ENCODE measurements at places on chromosomes 5 and 9.

- DNase-seq: no peak
Measured at GRCh38 chr5:14580398-14581034, 1.1 kb upstream of the OTULINL start.

GRCh38 chr5:154163327-154164248 is 26.9 kb upstream of the GALNT10 start:
- no peak for DNase-seq

GRCh38 chr5:81884871-81885270 is 87.0 kb upstream of the ATG10 start:
- no peak for DNase-seq

DNA sequence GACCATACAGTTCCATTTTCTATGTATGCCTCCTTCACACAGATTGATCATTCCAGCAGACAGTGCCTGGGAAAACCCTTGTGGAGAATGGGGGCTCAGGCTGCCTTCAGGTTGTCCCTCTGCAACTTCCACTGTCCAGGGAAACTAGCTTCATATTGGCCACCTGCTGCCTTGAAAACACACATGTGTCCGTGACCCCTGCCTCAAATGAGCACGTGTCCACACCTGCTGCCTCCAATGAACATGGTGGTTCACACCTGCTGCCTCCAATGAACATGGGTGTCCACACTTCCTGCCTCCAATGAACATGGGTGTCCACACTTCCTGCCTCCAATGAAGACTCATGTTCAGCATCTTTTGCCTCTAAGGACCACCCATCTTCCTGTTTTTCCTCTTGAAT is 185.4 kb upstream of the ADCY2 start:
- DNase-seq: no peak

- DNase-seq: no peak
Measured at GRCh38 chr9:88420227-88420626, 32.0 kb downstream of the SPIN1 start.

DNA sequence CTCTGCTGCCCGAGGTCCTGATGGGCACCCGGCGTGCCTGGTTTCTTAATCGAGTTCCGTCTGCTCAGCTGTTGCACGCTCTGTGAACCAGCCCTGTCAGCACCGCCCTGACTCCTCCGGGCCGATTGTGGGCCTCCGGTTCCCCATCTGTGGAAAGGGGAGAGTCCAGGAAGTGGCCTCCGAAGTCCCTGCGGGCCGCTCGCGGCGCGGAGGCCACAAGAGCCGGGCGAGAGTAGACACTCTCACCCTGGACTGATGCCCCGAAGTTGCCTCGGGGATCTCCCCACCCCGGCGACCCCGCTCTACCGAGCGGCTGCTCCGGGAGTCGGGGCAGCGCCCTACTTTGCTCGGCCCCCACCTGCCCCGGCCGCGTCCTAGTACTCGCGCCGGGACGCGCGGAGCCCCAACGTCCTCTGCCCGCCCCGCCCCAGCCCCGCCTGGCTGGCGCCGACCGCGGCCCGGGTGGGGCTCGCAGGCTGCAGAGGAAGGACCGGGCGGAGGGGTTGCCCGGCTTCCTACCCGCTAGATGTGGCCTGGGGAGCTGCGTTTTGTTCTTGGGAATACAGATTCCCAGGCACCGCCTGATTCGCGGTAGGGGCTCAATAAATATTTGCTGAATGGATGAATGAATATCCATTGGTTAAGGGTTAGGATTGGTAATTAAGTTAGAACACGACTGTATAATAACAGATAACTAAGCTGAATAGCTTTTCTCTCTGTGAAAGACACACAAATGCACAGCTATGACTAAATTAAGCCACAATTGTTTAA is 935 bp upstream of the ZNF367 start:
- peak; percentile 33 for DNase-seq

DNA sequence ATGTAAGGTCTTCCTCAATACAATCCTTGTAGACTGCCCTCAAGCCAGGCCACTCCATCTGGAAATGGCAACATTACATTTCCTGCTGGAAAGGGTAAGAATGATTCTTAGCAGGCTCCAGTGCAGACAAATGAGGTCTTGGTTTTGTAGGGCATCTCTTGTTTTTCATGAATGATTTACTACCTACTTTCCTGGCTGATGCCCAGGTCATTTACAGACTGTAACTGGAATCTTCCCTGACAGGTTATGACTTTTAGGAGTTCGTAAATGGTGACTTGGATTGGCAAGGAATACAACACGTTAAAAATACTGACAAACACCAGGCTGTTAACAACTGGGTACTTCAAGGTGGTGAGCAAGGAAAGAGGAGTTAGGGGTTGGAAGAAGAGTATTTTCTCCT is 510.5 kb upstream of the TNC start:
- DNase-seq: no peak

DNA sequence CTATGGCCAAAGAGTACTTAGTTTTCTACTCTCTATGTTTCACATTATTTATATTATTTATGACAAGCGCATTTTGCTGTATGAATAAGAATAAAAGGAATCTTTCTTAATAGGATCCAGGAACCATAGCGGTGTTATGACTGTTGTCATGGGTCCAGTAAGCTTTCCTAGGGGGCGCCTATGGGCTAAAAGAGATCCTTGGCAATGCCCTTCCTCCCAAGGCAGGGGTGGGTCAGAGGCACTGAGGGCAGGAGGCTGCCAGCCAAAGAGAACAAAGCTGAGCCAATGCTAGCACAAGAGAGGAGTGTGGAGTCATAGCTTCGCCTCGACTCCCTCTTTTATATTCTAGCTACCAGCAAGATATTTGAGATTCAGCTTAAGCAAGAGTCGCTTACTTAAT is 98.4 kb upstream of the GNAQ start:
- DNase-seq: peak; percentile 43

DNA sequence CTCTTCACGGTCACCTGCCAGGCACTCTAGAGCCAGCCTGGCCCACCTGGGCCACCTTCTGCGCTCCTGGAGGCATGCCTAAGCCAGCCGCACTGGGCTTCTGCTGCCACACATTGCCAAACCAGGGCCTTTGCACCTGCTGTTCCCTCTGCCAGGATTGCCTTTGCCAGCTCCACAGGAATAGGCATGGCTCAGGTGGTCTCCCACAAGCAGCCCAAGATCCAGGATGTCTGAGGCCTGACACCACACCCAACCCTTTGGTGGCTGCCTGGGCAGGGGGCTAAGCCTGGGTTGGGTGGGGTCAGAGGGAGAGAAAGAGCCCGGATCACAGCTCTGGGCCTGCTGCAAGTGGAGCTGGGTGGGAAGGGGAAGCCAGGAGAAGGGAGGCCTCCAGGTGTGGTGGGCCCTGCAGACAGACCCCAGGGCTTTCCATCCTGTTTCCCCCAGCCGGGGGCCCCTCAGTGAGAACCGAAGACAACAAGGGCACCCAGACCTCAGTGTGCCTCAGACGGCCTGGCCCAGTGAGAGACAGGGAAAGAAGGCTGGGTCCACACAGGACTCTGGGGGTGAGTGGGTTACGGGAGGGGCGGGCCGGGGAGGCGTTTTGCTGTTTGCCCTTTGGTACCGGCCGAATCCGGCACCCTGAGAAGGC is 672 bp upstream of the SUSD3 start:
- DNase-seq: no peak

- DNase-seq: peak; percentile 59
Measured at GRCh38 chr5:65961633-65962032, 35.3 kb downstream of the ERBIN start.

- no peak for DNase-seq
Measured at GRCh38 chr5:98200726-98201541, 572.5 kb upstream of the RGMB start.

DNA sequence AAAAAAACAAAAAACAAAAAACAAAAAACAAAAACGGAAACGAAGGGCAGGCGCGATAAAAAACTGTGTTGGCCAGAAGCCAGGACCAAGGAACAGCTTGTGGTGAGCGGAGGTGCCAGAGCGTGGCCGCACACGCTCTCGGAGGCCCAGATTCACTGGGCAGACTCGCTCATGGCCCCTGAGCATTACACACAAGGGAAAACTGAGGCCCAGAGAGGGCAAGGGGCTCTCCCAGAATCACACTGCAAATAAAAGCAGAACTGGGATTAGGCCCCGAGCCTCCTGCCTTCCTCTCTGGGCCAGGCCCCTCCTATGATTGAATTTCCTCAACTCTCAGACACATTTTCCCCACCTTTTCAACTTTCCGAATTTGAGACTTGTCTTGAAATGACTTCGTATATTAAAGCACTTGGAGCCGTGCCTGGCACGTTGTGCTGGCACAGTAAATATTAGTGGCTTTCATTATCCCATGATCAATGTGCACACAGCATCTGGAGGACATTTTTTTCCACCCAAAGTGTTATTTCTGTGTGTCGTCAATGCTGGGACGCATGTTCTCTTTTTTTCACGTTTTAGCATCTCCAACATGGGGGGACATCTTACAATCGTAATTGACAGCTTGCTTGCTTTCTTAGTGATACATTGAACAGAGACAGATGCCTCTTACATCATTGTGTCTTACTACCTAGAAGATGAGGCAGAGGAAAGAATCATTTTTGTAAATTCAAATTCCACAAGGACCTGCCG is 7.4 kb downstream of the FIBCD1 start:
- DNase-seq: no peak

GRCh38 chr5:39631958-39632357 is 207.2 kb upstream of the DAB2 start:
- DNase-seq: no peak

- no peak for DNase-seq
Measured at GRCh38 chr5:143752165-143752850, 59.7 kb upstream of the HMHB1 start.

- DNase-seq: peak; percentile 27
Measured at GRCh38 chr5:61578858-61579503, 246.9 kb downstream of the ZSWIM6 start.
